ENCODE measurements at places on chromosomes 1 and 21.

GRCh38 chr1:156704930-156705320, 458 bp downstream of the CRABP2 start:
- DNase-seq: peak; percentile 72

DNA sequence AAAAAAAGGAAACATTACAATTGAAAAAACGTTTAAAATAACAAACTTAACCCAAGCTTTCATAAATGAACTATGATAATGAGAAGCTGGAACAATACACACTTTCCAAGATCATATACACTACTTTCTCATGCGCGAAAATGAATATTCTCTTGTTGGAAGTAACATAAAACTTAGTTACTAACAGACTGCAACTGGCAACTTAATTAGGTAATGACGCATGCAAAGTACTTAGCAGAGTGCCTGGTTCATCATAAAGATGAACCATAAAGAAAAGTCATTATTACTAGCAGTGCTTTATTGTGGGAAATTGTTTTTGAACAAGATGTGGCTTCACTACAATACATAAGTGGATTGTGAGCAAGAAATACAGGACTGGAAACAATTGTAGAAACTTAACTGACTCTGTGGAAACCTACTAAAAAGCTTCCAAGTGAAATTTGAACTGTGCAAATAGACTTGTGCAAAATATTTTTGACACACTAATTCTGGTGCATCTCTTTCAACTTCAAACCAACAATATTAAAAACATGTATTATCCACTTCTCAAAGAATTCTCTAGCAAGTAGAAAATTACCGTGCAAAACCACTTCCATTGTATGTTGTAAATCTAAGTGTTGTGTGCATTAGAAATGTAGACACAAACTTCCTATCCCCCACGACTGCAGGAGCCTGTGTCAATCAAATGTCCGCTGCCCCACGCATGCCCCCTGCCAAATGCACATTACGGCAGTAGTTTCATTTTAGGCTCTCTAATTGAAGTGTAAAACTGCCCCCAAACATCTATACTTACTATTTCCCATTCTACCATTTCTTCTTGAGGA, 2.0 kb downstream of the ARHGAP29 start:
- no peak for DNase-seq

DNA sequence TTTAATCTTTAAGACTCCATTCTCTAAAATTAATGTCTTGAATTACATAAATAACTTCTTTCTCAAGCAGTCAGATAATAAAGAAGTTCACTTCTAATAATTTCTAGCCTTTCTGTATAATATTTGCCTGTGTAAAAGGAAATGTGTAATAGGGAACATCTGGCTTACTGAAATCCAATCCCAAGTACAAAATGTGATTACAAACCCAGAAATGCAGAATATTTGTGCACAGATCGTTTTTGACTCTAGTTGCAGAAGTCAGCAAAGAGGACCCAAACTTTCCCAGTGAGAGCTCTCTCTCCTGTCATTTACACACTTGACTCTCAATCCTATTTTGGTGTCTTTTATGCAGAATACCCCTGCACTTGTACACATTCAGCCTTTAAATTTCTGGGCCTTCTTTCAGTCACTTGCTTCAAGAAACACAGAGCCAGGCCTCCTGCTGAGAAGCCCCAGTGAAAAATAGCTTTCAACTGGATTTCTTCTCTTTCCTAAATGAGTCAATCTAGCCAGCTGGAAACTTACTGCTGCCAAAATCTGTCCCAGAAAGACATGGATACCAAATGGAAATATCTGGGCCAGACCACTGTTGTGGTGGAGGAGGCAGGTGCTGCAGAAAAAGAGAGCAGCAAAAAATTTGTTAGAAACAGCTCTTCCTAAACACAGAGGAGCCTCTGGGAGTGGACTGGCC, 68.5 kb upstream of the ADAM30 start:
- no peak for DNase-seq

- DNase-seq: no peak
Observed at GRCh38 chr1:228687587-228687986, 47.7 kb upstream of the RHOU start.

GRCh38 chr1:159817276-159818041, 9.2 kb upstream of the SLAMF8 start:
- no peak for DNase-seq

- DNase-seq: no peak
Observed at GRCh38 chr1:12231276-12231595, 1.4 kb downstream of the VPS13D start.

- no peak for DNase-seq
Observed at GRCh38 chr1:232405781-232406180, 224.2 kb downstream of the SIPA1L2 start.

DNA sequence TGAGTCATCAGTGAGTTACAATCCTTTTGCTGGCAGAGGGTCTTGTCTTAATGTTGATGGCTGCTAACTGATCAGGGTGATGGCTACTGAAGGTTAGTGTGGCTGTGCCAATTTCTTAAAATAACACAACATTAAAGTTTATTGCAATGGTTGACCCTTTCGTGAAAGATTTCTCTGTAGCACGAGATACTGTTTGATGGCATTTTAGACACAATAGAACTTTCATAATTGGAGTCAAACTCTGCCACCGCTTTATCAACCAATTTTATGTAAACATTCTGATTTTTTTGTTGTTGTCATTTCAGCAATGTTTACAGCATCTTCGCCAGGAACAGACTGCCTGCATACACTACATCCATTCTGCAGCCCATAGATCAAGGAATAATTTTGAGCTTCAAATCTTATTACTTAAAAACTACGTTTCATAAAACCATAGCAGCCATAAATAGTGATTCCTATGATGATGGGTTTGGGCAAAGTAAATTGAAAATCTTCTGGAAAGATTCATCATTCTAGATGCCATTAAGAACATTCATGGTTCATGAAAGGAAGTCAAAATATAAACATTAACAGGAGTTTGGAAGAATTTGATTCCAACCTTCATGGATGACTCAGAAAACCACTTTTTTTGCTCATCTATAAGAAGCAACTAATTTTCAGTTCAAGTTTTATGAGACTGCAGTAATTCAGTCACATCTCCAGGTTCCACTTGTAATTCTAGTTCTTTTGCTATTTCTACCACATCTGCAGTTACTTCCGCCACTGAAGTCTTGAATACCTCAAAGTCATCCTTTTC, 85.9 kb downstream of the TYW3 start:
- DNase-seq: no peak

GRCh38 chr21:25862596-25862995, 127.8 kb downstream of the GABPA start:
- DNase-seq: no peak

GRCh38 chr1:152024223-152024622, 12.6 kb downstream of the S100A11 start:
- no peak for DNase-seq

- no peak for DNase-seq
Observed at GRCh38 chr1:61198554-61198953, 116.2 kb downstream of the NFIA start.

DNA sequence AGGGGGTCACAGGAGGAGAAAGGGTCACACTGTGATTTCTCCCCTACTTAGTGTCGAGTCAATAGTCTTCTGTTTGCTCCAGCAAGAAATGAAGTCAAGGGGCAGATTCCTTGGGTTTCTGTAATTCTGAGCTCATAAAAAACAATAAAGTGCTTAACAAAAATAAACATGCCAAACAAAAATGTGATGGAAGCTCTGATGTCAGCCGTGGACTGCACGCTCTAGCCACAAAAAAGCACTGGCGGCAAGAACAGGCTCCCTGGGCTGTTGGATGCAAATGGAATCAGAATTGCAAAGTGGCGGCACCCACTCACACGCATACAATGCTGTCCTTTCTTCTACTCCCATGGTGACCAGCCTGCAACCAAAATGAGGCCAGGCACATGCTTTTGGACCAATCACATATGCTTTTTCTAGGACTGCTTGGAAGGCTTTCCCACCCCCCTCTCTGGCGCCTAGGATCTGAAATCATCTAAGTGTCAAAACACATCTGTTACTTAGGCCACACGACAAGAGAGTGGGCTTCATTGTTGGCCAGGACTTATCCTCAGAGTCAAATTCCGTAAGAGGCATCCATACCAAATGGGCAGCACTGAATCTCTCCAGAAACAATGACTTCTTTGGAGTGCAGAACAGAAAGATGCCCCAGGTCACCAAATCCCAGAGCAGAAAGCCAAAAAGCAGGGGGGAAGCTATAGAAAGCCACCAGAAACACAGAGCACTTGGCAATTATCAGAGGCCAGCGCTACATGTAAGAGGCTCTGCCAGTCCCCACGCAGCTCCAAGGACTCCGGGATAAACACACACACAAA, 9.2 kb downstream of the C1orf198 start:
- no peak for DNase-seq

GRCh38 chr1:95230768-95231191, 3.2 kb upstream of the RWDD3 start:
- no peak for DNase-seq

DNA sequence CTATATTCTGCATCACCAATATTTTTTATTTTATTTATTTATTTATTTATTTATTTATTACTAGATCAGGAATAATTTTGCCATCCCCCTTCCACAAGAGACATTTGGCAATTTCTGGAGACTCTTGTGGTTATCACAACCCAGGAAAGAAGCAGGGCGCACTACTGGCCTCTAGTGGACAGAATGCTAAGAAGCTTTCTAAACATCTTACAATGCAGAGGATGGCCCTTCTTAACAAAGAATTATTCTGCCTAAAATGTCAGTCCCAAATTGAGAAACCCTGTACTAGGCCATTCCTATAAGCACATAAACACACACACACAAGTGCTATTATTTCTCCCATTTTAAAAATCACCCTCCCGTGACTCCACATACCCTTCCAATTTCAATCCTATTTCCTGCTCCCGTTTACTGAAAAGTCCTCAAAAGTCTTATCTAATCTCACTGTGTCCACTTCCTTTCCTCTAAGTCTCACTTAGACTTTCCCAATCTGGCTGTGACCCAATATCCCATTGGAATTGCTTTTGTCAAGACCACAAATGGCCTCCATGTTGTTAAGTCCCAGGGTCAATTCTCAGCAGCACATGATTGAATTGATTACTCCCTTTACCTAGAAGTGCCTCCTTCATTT, 43.7 kb upstream of the RNF11 start:
- peak; percentile 75 for DNase-seq

GRCh38 chr1:107496002-107496401, 355.2 kb downstream of the NTNG1 start:
- no peak for DNase-seq

DNA sequence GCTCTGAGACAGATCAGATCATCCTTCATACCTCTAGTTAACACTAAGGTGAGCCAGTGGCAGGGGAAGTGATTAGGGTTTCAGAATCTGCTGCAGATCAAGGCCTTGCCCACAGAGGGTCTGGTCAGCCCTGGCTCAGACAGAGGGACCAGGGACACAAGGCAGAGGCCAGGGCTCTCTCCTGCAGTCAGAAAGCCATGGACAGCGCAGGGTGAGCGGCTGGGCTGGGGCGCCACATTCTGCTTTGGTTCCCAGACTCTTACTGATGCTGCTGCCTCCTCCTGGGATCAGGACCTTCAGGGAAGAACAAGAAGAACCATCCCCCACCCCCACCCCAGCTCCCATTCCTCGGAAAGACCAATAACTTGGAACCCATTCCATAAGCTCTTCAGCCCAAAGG, 43.1 kb downstream of the GPR161 start:
- peak; percentile 48 for DNase-seq
